GM04503 (cell line): ENCODE measurements at places on chromosomes 16 and 17.
A peak's percentile ranks its signal among the peaks of the same experiment; 100 is the strongest.

DNA sequence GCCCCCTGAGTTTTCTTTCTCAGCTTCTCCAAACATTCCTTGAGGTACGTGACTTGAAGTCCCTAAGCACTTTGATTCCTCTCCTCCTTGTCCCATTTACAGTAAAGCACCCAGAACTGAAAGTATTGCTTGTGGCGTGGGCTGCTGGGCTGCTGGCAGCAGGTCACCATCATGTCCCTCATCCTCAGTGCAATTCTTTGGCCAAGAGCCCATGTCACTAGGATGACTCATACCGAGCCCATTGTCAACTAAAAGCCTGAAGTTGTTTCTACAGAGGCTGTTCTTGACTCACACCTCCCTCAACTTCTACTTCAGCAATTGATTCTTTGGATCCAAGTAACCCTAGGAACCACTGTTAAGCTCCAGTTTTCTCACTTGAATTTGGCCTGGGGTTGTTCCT is 54.3 kb downstream of the KPNA2 start:
- DNase-seq: no peak

DNA sequence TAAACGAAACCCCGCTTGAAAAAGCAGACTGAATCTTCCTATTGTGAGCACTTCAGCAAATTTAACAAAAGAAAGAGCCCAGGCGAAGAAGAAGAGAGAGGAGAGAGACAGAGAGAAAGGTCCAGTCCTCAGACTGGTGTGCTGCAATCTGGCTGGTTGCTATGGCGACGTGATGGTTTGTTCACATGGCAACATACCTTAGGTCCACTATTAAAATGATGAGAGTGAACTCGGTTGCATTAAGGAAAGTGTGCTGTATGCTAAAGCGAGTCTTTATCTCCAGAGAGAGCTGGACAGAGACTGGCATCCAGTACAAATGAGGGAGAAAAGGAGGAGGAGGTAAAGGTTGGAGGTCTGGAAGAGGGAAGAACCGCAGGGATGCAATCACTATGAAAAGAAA is 271.8 kb upstream of the ZFHX3 start:
- DNase-seq: no peak

DNA sequence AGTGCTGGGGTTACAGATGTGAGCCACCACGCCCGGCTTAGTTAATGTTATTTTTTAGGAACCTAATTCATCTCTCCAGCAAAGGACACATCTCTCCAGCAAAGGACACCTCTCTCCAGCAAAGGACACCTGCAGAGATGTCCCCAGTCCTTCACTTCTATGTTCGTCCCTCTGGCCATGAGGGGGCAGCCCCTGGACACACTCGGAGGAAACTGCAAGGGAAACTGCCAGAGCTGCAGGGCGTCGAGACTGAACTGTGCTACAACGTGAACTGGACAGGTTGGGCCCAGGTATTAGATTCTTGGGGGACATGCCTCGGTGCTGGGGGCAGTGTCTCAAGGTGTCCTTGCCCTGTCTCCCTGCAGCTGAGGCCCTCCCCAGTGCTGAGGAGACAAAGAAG is 4.7 kb downstream of the PFAS start:
- no peak for DNase-seq

GRCh38 chr17:4492721-4493561 is 5.7 kb upstream of the SPNS2 start:
- DNase-seq: no peak

- DNase-seq: no peak
Measured at GRCh38 chr16:3582276-3583165, 5.3 kb upstream of the NLRC3 start.

- no peak for DNase-seq
Measured at GRCh38 chr16:3058139-3059030, 7.1 kb upstream of the IL32 start.

- no peak for DNase-seq
Measured at GRCh38 chr16:49972961-49973360, 52.1 kb upstream of the CNEP1R1 start.

DNA sequence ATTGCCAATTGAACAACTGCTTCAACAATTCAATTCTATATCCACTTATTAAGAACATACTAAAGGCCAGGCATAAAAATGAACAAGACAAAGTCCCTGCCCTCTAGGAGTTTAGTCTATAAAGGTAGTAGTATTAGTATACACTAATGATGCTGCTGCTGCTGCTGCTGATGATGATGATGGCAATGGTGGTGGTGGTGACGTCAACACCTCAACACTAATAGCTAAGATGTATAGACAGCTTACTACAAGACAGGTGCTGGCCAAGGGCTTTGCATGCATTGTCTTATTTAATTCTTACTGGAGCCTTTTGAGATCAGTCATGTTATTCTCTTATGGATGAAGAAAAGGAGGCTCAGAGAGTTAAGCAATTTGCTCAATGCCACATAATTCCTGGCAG is 164.4 kb upstream of the ASIC2 start:
- no peak for DNase-seq

DNA sequence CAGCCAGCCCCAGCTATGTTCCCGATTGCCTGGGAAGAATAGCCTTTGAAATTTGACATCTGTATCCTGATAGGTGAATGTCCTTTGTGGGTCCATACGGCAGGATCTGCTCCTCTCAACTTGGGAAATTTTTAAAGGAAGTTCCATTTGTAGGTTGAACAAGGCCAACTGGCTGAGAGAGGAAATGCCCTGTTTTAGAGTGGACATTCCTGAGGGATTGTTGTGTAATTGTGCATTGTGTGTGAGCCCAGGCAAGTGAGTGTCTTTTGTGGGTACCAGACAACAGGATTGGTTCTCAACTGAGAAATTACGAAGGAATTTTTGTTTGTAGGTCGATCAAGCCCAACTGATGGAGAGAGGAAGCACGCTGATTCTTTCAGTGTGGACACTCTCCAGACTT is 2.6 kb upstream of the CPHXL2 start:
- DNase-seq: no peak

DNA sequence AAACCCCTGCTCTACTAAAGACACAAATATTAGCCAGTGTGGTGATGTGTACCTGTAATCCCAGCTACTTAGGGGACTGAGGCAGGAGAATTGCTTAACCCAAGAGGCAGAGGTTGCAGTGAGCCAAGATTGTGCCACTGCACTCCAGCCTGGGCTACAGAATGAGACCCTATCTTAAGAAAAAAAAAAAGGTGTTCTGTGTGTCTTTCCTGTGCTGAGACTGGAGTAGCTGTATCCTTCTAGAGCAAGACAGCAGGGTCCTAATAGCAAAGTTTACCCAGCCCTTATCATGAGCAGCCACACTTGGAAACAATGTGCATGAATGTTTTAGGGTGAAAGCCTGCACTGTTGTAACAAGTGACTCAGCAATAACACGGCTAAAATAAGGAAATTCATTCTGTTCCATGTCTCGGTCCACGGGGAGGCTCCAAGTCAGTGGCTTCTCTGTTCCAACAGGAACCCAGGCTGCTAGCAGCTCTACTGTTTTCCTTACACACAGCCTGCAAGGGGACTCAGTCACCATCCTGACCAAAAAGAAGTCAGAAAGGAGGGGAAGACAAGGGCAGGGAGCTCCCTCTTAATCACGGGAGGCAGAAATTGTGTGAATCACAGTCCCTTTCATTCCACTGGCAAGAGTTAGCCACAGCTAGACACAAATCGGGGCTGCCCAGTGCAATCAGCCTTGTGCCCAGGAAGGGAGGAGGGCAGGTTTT is 7.1 kb upstream of the SLC5A11 start:
- peak; percentile 39 for DNase-seq

DNA sequence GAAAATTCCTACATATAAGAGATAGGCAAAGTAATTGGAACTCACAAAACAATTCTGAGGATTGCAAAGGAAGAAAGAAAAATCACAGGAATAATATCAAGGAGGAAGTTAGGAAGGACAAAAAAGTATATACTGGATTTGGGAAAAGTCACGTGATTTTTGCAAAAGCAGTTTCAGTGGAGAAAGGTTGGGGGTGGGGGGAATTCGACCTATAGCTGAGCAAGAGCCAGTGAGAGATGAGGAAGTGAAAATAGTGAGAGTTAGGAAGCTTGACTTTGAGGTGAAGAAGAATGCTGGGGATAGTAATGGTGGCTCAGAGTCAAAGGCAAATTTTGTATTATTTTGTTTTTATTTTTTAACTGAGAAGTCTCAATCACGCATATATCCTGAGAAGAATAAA is 438.0 kb upstream of the PMFBP1 start:
- no peak for DNase-seq

GRCh38 chr16:84308120-84308519 is 13.4 kb downstream of the WFDC1 start:
- DNase-seq: no peak

DNA sequence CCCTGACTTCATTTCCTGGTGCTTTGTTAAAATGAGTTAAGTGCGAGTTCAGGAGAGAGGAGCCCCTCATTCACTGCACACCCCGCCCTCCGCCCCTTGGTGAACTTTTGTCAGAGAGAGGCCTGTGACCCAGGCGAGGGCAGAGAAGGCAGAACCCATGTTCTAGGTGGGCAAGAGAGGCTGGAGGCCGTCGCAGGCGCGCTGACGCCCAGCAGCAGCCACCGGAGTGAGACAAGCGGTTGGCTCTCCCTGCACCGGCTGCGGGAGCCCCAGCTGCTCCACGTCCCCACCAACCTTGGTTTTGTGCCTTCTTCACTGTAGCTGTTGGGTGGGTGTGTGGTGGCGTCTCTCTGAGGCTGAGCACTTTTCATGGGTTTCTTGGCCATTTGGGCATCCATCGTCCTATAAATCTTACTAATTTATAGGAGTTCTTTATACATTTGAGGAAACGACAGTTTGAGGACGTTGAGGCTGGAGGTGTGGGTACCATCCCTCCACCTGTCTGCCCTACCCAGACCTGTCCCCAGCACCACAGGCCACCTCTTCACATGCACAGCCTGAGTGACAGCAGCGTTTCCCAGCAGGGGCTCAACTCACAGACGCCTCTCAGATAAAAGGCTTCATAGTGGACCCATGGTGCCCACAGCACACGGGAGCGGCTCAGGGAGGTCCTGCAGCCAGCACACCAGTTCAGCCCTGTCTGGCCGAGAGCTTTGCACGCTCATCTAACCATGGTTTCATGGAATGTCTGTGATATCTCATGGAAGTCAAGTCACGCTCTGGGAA is 45.2 kb upstream of the CBFA2T3 start:
- DNase-seq: no peak

DNA sequence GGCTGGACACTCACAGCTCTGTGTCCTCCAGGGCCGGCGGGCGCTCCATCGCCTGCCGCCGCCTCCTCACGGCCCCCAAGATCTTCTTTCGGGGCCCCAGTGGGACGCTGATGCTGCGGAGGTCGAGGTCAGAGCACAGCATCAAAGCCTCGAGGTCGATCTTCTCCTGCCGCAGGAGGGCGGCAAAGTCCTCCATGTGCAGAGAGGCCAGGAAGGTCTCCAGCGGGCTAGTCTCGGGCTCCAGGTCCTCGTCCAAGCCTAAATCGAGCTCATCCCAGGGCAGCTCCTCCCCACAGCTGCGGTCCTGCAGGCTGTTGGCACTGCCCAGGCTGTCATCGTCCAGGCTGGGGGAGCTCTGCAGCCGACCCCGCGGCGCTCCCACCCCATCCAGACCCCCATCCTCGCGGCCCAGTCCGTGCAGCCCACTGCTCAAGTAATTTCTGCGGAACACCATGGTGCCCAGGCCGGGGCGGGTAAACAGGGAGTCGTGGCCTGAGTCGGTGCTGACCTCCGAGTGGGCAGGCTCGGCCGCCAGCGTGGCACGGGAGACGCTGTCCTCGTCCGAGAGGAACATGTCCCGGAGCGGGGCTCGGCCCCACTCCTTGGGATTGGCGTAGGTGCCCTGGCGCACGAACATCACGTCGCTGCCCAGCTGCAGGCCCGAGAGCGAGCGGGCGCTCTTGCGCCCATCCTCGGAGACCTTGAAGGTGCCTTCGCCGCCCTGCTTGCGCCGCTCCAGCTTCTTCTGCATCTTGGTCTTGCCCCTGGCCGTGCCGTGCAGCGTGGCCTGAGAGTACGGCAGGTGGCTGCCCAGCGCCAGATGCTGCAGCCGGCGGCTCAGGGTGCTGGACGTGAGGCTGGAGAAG is 3.4 kb downstream of the USH1G start:
- DNase-seq: no peak

- DNase-seq: no peak
Measured at GRCh38 chr17:62665599-62665998, 38.1 kb downstream of the MRC2 start.

- DNase-seq: peak; percentile 50
Measured at GRCh38 chr16:12017558-12017957, 41.0 kb downstream of the SNX29 start.

GRCh38 chr17:78753316-78754250 is 28.5 kb downstream of the CYTH1 start:
- DNase-seq: no peak

DNA sequence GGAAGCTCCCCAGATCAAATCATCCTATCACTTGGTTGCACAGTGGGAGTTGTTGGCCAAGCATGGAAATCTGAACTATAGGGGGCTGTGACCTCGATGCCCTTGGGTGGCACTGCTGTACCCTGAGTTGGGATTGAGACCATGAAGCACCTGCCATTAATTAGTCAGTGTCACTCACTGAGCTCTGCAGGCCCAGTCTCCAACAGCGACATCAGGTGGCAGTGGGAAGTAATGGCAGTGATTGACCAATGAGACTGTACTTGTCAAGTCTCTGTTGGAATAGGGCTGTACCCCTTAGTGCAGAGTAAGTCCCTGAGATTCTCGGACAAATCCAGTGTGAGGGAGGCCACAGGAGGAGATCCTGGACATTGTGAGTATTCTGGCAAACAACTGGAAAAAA is 118.0 kb upstream of the RPL38 start:
- DNase-seq: no peak

DNA sequence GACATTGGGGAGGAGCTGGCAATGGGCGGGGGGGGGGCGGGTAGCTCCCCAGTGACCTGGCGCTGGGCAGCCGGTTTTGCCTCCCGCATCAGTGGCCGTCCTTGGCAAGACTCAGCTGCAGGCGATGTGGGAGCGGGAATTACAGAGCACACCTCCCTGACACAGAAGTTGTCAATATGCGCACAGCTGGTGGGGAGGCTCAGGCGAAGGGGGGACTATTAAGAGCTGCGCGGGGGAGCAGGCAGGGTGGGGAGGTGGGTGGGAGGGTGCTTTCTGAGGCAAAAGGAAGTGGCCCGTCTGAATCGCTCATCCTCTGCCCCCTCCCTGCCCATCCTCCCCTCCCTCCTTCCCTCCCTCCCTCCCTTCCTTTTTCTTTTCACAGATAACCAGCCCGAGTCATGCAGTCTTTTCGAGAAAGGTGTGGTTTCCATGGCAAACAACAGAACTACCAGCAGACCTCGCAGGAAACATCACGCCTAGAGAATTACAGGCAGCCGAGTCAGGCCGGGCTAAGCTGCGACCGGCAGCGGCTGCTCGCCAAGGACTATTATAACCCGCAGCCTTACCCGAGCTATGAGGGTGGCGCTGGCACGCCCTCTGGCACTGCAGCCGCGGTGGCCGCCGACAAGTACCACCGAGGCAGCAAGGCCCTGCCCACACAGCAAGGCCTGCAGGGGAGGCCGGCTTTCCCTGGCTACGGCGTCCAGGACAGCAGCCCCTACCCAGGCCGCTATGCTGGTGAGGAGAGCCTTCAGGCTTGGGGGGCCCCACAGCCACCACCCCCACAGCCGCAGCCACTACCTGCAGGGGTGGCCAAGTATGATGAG is 44.0 kb downstream of the SREBF1 start:
- DNase-seq: peak; percentile 23
